ENCODE measurements at places on chromosomes 3 and 15.

- DNase-seq, result no peak
Observed at GRCh38 chr3:141030296-141030695, 20.9 kb upstream of the SPSB4 start.

GRCh38 chr3:159482241-159482993 is 506.2 kb upstream of the IL12A start:
- DNase-seq, result no peak

- DNase-seq, result no peak
Observed at GRCh38 chr15:76823890-76824289, 81.2 kb downstream of the SCAPER start.

DNA sequence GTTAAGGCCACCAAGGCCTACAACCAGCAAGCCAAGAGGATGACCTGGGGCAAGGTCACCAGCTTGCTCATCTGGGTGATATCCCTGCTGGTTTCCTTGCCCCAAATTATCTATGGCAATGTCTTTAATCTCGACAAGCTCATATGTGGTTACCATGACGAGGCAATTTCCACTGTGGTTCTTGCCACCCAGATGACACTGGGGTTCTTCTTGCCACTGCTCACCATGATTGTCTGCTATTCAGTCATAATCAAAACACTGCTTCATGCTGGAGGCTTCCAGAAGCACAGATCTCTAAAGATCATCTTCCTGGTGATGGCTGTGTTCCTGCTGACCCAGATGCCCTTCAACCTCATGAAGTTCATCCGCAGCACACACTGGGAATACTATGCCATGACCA is 3.6 kb downstream of the CXCR6 start:
- DNase-seq, result no peak

GRCh38 chr3:113947372-113948014 is at the start of gene ZDHHC23:
ZDHHC23 (plus strand) TSS chr3:113948013; CDS start chr3:113948803, 790 bp downstream.
- DNase-seq, result peak; percentile 84

GRCh38 chr3:128353991-128354687 is 112.6 kb downstream of the DNAJB8 start:
- no peak for DNase-seq

All from T47D (cell line).